ENCODE measurements at places on chromosomes 13 and 19. TPM values are rescaled to one million over a fixed set of nuclear protein-coding genes. Genes with fewer than 3 reads are reported as not detected.
A peak's percentile ranks its signal among the peaks of the same experiment; 100 is the strongest.

- H3K4me1 ChIP-seq, result no peaks in the 10 kb centered on the region
- no peaks in the 10 kb centered on the region for H3K36me3 ChIP-seq
- no peak overlapping the region for H3K27ac ChIP-seq
These were observed 668.7 kb downstream of the PCDH17 start for GRCh38 chr13:58300224-58300623.

DNA sequence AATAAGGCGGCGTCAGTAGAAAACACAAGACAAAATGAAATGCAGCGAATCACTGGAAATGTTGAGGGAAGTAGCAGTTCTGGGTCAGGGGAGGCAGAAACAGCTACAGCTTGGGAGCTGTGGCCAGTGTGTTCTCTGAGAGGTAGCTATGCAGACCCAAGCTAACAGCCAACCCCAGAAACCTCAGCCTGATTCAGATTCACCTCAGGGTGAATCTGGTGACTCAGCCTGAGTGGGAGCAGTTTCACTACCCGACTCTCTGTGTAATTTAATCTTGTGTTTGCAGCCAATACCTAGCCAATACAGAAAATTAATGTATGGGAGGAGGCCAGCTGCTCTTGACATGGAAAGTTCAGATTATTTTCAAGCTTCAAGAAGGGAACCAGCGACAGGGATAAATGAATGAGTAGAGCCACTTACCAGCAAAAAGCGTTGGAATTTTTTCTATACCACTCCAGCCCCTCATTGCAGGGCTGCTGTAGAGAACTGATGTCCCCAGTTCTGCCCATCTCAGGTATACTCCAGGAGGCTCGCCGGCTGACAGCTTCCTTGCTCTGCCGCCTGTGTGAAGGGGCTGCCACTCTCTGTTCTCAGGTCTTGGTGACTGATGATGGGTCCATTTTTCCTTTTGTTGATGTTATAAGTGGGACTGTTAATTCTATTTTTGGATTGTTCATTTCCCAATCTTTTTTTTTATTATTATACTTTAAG, 8.9 kb downstream of the IGFL3 start:
- peaks cover 2% of the 10 kb centered on the region for H3K36me3 ChIP-seq
- H3K4me1 ChIP-seq, result no peaks in the 10 kb centered on the region
- no peak overlapping the region for H3K27ac ChIP-seq
- no peak overlapping the region for H3K4me3 ChIP-seq

BCL3 gene
- 168 TPM for total RNA-seq

DNA sequence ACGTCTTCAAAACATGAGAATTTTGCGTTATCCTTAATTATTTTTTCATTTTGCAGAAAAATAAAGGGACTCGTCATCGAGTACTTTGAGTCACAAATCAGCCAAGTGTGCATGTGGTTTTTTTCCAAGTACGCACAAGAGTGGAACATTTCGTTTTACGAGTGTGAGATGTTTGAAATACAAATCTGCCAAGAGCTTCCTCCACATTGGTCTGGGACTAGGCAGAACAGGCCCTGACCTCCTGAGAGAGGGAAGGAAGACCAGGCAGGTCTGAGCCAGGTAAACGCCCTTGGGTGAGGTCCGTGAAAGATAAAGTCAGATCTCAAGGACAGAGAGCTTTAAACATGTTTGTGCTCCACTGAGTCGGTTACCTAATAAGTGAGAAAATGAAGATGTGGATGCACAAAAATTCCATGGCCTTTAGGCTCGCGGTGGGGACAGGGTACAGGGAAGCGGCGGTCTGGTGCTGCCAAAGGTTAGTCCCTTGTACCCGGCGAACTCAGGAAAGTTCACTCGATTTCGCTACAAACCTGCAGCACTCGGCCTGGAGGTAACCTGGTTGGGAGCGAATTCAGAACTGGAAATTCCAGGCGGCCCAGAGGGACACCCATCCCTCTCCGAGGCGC, 473 bp upstream of the ITM2B start:
- DNase-seq, result no peak
- peaks cover 10% of the 10 kb centered on the region for H3K36me3 ChIP-seq
- peak overlapping the region; percentile 93 for H3K4me3 ChIP-seq
- H3K27me3 ChIP-seq, result no peaks in the 10 kb centered on the region
- peaks cover 40% of the 10 kb centered on the region for H3K4me1 ChIP-seq
- H3K27ac ChIP-seq, result peak overlapping the region; percentile 96

PALM gene
- total RNA-seq, result not detected

ZNF235 gene
- total RNA-seq, result 5.3 TPM

DNA sequence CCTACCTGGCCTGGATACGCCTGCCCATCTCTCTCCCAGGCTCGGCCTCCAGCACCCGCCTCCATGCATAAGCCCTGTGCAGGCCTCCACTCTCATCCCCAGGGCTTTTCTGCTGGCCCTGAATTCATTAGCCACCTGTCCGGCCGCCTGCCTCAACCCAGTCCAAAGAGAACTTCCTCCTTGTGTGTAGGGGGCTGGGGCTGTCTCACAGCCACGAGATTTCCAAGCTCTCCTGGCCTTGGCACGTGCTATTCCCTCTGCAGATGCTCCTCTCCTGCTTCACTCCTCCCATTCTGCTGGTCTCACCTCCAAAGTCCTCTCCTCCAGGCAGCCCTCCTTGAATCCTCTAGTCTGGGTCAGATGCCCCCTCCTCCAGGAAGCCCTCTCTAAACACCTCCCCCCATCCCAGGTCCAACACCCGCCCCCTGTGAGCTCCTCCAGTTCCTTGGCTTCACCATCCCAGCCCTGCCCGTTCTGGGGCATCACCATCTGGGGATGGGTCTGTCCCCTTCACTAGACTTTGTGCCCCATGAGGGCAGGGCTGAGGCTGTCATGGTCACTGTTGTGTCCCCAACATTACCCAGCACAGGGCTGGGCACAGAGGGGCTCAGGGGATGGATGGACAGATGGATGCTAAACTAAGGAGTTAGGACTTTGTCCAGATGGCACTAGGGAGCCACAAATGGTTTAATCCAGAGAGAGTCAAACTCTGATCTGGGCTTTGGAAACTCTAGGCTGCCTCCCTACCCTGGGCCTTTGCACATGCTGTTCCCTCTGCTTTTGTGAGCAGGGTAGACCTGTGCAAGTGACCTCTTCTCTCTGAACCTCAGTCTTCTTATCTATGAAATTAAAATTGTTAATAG, 14.8 kb downstream of the MEIS3 start:
- H3K4me3 ChIP-seq, result peak overlapping the region; percentile 61
- H3K27me3 ChIP-seq, result peaks cover 71% of the 10 kb centered on the region
- no peak overlapping the region for H3K27ac ChIP-seq
- no peak for DNase-seq
- H3K36me3 ChIP-seq, result peaks cover 14% of the 10 kb centered on the region

CYP4F8 gene
- not detected for total RNA-seq

DNA sequence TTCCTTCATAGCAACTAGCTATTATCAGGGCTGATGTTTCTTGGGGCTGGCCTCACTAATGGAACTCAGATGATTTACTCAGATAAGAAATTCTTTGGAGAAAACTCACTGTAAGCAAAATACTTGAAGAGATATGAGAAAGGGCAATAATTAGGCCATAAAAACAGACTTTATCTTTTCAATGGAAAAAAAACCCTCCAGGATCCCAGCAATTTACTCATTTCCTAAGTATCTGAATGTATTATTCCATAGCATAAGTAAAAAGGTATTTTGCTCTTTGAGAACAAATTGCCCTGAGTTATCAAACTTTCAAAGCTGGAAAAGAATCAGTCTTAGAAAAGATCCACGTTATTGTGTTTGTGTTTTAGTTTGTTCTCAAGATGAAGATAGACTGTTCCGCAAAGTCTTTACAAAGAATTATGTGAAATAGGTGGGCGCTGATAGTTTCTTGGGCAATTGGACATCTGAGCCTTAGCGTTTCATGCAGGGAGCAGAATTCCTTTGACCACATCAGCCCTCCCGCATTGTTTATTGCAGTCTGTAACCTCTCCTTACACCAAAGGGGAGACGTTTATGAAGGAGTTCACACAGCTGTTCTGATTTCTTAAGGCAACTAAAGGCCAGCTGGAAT, 29.1 kb upstream of the CSNK1A1L start:
- no peaks in the 10 kb centered on the region for H3K4me1 ChIP-seq
- no peak overlapping the region for H3K27ac ChIP-seq
- H3K27me3 ChIP-seq, result peaks cover 4% of the 10 kb centered on the region
- DNase-seq, result no peak

FGF22 gene
- total RNA-seq, result 0.65 TPM

SPRED3 gene
- total RNA-seq, result 2.2 TPM

DNA sequence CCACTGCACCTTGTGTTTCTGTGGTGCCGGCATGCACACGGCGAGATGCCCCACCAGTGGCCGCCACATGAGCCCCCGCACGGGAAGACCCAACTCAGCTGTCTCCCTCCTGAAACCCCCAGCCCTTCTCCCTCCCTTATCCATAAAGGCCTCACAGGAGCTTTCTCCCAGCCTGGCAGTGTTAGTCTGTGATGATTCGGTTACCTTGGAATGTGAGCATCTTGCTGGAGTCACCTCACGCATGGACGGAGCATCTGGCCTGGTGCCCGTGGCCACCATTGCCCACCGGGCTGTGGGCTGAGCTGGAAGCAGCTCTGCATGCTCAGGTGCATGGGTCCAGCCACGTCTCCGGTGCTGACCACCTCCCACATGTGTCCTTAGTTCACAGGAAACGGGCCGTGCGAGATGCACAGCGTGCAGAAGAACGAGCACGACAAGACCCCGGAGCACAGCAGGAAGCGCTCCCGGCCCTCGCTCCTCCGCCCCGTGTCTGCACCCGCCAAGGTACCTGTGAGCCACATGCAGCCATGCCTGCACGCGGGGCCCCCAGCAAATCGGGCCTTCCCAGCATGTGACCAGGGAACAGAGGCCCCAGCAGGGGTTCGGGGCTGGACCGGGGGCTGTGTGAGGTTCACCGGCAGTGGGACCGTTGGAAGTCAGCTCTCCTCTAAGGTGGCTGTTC, 22.0 kb downstream of the SIN3B start:
- H3K27me3 ChIP-seq, result no peaks in the 10 kb centered on the region
- DNase-seq, result no peak
- no peak overlapping the region for H3K27ac ChIP-seq
- no peak overlapping the region for H3K4me3 ChIP-seq

DNA sequence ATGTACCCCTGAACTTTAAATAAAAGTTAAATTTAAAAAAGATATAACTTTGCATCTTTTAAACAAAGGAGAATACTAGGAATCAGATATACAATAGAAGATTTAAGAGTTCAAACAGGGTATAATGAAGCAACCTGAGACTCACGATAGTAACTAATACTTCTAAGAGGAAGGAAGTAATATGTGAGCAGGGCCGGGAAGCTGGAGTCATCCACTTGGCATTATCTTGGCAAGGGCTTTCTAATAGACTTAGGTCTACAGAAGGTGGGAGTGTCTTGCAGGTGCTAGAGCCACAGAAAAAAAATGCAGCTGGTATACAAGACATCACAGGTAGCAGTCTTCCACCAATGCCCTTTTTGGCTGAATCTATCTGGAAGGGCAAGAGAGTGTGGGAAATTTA, 231.9 kb downstream of the KCTD12 start:
- H3K4me1 ChIP-seq, result peaks cover 2% of the 10 kb centered on the region
- H3K36me3 ChIP-seq, result peaks cover 2% of the 10 kb centered on the region
- no peak overlapping the region for H3K4me3 ChIP-seq

- no peak overlapping the region for H3K4me3 ChIP-seq
- peaks cover 5% of the 10 kb centered on the region for H3K36me3 ChIP-seq
- no peak overlapping the region for H3K27ac ChIP-seq
These were observed 27.1 kb downstream of the ZNF714 start for GRCh38 chr19:21109116-21109515.

DNA sequence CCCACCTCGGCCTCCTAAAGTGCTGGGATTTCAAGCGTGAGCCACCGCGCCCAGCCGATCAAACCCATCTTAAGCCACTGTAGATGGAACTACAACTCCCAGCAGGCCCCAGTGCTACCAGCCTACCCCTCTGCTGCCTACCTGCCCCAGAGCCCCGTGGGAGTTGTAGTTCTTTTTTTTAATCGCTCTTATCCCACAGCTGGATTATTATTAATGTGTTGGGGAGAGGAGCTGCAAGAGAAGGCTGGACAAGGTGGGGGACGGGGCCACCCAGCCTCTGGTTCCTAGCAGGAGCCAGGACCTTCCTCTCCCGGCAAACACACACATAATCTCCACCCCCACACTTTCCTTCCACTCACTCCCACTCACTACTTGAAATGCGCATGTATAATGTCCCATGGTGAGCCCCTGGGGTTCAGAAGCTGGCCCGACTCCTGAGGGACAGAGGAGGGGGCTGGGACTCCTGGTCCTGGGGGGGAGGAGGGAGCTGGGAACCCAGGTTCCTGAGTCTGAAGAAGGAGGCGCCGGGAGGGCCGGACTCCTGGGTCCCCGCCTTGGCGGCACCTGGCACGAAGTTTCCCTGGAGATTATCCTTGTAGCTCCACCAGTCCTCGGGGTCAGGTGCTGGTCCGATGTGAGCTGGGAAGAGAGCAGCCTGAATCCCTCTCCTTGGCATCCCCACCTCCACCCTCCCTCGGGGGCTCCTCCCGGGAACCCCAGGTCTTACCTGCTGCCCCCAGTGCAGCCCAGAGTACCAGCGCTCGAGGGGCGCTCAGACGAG, 958 bp downstream of the CA11 start:
- H3K27ac ChIP-seq, result peak overlapping the region; percentile 95
- peak overlapping the region; percentile 98 for H3K4me3 ChIP-seq
- H3K27me3 ChIP-seq, result no peaks in the 10 kb centered on the region
- H3K4me1 ChIP-seq, result peaks cover 32% of the 10 kb centered on the region
- peak; percentile 62 for DNase-seq
- H3K36me3 ChIP-seq, result no peaks in the 10 kb centered on the region

GRCh38 chr19:28542394-28543243, 670.3 kb downstream of the UQCRFS1 start:
- DNase-seq, result no peak
- H3K27me3 ChIP-seq, result no peaks in the 10 kb centered on the region
- H3K4me3 ChIP-seq, result no peak overlapping the region
- H3K36me3 ChIP-seq, result no peaks in the 10 kb centered on the region
- H3K4me1 ChIP-seq, result no peaks in the 10 kb centered on the region

OR10H1 gene
- total RNA-seq, result not detected

PDX1 gene
- not detected for total RNA-seq

TBXA2R gene
- total RNA-seq, result 1.0 TPM

DNA sequence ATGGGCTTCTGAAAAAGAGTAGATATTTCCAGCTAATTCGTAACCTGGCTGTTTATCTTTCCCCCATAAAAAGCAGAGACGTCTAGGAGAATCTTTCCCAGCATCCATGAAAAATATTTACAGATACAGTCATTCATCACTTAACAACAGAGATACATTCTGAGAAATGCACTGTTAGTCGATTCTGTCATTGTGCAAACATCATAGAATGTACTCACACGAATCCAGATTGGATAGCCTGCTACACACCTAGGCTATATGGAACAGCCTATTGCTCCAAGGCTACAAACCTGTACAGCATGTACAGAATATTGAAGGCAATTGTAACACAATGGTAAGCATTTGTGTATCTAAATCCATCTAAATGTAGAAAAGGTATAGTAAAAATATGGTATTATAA, 530.2 kb upstream of the NBEA start:
- H3K27me3 ChIP-seq, result no peaks in the 10 kb centered on the region
- no peaks in the 10 kb centered on the region for H3K36me3 ChIP-seq
- H3K4me3 ChIP-seq, result no peak overlapping the region
- no peaks in the 10 kb centered on the region for H3K4me1 ChIP-seq

DNA sequence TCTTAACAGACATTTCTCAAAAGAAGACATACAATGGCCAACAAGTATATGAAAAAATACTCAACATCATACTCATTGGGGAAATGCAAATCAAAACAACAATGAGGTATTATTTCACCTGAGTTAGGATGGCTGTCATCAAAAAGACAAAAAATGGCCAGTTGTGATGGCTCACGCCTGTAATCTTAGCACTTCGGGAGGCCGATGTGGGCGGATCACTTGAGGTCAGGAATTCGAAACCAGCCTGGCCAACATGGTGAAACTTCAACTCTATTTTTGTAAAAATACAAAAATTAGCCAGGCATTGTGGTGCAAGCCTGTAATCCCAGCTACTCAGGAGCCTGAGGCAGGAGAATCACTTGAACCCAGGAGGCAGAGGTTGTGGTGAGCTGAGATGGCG, 22.0 kb downstream of the CEACAM16 start:
- H3K27me3 ChIP-seq, result no peaks in the 10 kb centered on the region
- H3K4me3 ChIP-seq, result no peak overlapping the region
- peaks cover 9% of the 10 kb centered on the region for H3K4me1 ChIP-seq
- peak overlapping the region; percentile 68 for H3K27ac ChIP-seq
- no peaks in the 10 kb centered on the region for H3K36me3 ChIP-seq
